ENCODE measurements at places on chromosomes 11 and 22.

GRCh38 chr22:38881997-38882879 lies 10.2 kb upstream of the CBX6 start:
- no peak for DNase-seq

DNA sequence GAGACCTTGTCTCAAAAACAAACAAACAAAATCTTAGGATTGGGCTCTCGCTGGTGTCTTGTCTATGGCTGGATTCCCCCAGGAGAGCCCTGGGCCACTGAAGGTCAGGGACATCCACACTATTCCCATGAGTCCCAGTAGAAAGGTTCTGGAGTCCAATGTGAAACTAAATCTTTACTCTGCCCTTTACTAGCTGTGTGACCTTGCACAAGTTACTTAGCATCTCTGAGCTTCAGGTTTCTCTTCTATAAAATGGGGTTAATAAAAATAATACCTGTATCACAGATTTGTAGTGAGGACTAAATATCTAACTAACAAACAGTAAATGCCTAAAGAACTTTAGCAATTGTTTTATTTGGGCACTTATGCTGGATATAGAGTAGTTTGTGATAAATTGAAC lies 9.0 kb downstream of the SLC43A1 start:
- no peak for DNase-seq

DNA sequence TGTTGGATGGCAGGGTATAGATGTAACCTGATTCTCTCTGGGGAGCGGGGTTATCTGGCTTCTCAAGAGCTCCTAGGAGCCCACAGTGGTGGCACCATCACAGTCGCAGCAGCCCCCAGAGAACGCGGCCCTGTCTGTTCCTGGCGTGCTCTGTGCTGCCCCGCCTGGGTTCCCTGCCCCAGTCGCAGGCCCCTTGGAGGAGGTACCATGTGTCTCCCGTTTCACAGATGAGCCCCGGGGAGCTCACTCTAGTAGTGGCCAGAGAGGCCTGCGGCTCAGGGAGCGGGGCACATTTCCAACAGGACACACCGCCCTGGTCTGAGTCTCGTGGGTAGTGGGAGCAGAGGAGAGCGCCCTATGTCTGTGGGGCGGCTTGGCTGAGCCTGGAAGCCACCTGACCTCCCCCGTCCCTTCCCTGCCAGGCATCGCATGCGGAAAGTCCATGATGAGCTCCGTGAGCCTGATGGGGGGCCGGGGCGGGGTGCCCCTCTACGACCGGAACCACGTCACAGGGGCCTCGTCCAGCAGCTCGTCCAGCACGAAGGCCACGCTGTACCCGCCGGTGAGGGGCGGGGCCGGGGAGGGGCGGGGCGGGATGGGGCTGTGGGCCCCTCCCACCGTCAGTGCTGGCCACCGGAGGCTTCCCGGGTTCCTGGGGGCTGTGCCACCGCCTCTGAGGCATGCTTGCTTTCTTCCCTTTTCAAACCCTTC lies 21.0 kb upstream of the PPP6R3 start:
- no peak for DNase-seq

- DNase-seq, result no peak
Observed at GRCh38 chr22:48299124-48299523, 1528.5 kb downstream of the BRD1 start.

DNA sequence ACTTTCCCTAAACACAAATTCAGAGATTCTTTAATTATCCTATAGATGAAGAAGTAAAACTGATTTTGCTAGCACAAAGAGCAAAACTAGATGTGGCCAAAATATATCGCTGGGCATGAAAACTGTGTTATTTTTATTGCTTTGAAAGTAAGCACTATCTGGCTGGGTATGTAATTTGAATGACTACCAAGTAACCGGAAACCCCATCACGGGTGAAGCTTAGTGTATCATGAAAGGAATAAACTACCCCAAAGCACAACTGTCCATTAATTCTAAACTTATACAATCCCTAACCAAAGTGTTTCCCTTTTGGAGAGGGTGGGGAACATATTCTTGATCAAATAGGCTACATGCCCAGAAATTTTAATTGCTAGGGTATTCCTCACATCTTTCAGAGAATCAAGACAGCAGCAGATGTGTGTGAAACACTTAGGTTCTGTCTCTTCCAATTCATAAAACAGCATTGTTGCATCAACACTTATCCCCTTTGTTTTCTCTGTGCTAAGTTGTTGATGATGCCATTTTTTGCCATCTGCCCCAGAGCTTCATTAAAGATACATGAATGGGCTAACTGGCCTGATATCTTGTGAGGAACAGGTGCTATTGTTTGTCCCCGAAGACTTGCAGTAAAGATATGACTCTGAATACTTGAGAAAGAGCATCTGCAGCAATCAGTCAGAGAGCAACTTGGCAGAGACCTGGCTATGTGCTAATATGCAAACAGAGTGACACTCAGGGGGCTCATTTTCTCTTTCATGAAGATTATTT lies 238.2 kb downstream of the SOX6 start:
- DNase-seq, result no peak

GRCh38 chr11:34162493-34162820 lies 57.0 kb downstream of the NAT10 start:
- DNase-seq, result no peak

GRCh38 chr11:126874276-126874675 lies 126.3 kb downstream of the KIRREL3 start:
- no peak for DNase-seq

GRCh38 chr11:105693075-105693759 lies 83.3 kb downstream of the GRIA4 start:
- DNase-seq, result no peak

DNA sequence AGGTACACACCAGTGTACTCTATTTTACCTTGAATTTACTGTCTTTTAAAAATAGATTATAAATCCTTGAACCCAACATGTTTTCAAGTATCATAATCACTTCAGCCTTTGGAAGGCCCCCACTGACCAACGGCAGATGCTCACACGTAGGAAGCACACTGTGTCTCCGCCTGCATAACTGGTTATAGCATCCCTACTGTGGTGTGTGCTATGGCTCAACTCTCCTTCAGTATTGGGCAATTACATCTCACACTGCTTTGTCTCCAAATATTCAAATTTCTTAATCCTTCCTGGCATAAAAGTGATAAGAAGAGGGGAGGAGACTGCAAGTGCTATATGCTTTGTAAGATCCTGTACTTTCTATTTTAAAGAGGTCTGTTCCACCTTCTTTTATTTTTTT lies 165.7 kb downstream of the CADM1 start:
- no peak for DNase-seq

GRCh38 chr11:31767685-31768084 lies 43.4 kb downstream of the PAX6 start:
- DNase-seq, result no peak

- DNase-seq, result no peak
Observed at GRCh38 chr22:47051441-47052071, 289.1 kb downstream of the TBC1D22A start.

DNA sequence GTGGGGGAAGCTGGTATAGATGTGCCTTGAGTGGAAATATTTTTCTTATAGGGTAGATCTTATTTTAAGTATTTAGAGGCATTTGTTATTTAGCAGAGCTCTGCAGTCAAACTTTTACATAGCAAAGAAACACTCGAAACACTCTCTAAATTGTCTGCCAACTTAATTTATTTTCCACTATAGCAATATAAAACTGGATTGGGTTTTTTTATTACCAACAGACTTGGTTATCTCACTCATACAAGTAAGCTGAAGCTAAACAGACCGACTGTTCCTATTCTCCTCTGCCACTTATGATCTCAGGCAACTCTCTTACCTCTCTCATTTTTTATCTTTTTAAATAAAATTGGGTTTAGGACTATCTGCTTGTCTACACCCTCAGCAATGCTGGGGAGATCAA lies 4.6 kb downstream of the RAB38 start:
- no peak for DNase-seq

DNA sequence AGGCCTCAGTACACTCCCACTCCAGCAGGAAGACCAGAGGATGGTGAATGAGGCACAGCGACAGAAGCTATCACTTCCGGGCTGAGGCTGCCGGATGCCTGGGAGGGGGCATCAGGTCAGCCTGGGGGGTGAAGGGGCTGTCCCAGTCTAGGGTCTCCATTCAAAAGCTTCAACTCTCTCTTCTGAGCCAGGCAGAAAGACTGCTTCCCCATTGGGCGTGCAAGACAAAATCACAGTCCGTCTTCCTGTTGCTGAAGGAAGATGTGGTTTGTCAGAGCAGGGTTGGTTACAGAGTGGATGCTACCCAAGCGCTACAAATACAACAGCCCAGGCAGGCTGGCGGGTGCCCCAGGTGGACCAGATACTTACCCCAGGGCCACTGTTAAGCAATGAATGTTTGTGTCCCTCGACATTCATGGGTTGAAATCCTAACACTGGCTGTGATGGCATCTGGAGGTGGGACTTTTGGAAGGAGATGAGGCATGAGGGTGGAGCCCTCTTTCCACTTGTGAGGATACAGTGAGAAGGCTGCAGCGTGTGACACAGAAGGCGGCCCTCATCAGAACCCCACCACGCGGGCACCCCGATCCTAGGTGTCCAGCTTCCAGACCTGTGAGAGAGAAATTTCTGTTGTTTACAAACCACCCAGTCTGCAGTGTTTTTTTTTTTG lies 12.0 kb downstream of the UPK3A start:
- DNase-seq, result no peak

- no peak for DNase-seq
Observed at GRCh38 chr11:9669954-9670353, 6.1 kb downstream of the SWAP70 start.

DNA sequence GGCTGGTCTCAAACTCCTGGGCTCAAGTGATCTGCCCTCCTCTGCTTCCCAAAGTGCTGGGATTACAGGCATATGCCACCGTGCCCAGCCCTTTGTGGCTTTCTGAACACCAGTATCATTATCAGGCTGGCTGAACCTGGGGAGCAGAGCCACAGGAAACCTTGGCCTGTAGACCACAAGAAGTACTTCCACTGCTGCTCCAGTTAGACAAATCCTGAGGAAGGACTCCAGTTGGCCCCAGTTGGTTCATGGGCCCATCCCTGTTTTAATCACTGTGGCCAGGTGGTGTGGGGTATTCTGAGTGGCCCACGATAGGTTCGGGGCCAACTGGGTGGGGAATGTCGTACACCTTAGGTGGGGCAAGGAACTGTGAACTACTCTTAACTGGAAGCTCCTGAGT lies 5.5 kb upstream of the DUSP18 start:
- no peak for DNase-seq

DNA sequence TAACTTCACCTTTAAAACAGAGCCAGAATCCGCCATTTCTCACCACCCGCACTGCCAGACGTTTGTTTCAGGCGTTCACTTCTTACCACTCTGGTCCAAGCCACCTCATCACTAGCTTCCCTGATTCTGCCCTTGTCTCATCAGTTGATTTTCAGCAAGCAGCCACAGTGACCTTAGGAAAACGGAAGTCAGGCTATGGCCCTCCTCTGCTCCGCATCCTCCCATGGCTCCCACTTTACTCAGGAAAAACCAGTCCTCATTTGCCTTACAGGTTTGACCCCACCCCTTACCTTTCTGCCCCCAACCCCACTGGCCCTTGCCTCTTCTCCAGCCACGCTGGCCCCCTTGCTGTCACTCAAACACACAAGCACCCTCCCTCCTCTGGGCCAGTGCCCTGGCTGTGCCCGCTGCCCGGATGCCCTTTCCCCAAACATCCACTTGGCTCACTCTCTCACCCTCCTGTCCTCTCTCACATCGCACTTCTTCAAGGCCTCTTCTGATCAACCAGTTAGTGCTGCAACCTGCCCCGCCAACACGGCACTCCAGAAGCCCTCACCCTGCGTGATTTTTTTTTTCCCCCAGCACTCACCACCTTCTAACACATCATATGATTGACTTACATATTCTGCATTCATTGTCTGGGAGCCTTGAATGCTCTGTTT lies 18.9 kb downstream of the TPST2 start:
- no peak for DNase-seq

DNA sequence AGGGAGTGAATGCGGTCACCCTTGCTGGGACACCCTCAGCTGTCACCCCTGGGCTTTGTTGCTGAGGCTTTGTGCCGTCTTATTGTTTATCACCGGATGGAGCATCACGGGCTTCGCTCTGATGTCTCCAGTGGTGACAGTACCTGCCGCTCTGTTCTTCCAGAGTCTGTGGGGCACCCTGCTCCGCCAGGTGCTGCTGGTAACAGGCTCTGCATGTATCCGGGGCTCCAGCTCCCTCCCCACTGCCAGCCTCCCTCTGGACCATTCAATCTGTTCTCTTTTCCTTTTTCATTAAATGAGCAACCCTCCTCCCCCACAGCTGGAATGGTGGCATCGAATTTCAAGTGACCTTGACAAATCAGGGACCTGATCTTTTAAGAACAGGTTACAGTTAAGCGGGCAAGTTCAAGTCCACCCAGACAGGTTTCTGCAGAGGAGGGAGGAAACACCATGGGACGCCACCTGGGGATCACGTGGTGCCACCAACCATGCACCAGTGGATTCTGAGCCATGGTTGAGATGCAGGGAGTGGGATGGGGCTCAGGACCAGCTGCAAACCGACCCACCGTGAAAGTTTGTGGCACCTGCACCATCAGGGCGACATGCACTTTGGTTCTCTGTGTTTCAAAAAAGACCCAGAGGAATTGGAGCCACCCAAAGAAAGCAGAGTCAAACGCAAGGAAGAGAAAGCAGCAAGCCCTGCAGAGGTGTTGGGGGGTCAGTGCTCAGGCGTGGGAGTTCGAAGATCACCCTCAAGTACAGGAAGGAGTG lies 89.3 kb downstream of the BCR start:
- DNase-seq, result no peak

DNA sequence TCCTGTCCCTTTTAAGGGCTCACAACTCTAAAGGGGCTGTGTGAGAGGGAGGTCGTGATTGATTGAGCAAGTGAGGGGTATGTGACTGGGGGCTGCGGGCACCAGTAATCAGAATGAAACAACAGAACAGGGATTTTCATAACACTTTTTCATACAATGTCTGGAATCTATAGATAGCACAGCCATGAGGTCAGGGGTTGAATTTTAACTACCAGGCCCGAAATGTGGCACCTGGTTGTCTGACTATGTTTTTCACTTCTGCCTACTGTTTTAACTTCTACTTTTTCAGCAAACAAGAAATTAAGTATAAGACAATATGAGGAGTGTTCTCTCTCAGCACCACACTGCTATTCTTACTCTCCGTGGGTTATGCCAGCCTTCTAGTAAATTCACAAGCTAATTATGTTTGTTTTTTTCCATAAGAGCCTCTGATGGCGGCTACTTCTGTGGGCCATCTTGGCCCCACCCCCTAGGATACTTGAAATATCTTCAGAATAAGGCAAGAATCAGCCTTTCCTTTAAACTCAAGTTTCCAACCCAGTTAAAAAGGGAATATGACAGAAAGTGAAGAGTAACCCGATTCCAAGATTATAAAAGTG lies 552.8 kb upstream of the CHORDC1 start:
- no peak for DNase-seq

GRCh38 chr11:112958670-112959069 lies 2.5 kb upstream of the NCAM1 start:
- no peak for DNase-seq
